ENCODE measurements at places on chromosomes 11 and 22. TPM values are rescaled to one million over a fixed set of nuclear protein-coding genes. Genes with fewer than 3 reads are reported as not detected.

GRCh38 chr11:60994541-60995080 lies 23.1 kb downstream of the CD6 start:
- no peak for DNase-seq

ANO5 gene
- 3.8 TPM for total RNA-seq

- no peak for DNase-seq
Measured at GRCh38 chr22:24072361-24072760, 61.3 kb downstream of the CABIN1 start.

- no peak for DNase-seq
Measured at GRCh38 chr11:9868641-9869040, 204.8 kb downstream of the SWAP70 start.

TYR gene
- total RNA-seq, result not detected

GRCh38 chr11:44601471-44602370 lies 36.3 kb downstream of the CD82 start:
- DNase-seq, result no peak

GRCh38 chr11:63705526-63705925 lies 24.2 kb downstream of the RTN3 start:
- DNase-seq, result no peak

Data from right lobe of liver (tissue), 6 donors.